ENCODE measurements at places on chromosomes 3 and 15.
A peak's percentile ranks its signal among the peaks of the same experiment; 100 is the strongest.

DNA sequence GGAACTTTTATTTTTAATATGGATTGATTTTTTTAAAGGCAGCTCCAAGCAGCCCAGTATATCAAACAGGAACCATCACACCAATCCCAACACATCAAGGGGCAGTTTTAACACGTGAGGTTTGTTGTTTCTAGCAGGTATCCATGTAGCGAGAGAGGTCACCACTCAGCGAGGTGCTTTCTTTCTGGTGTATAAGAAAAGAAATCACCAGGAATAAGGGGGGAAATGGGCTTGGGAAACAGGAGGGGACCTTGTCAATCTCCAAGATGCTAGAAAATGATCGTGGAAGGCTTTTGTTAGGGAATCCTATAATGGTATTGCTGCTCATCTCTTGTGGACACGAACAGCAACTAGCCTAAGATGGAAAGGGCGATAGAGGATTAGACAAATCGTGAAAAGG is 402.9 kb upstream of the ATP11B start:
- DNase-seq: no peak

- DNase-seq: no peak
Observed at GRCh38 chr15:67735896-67736295, 89.4 kb upstream of the SKOR1 start.

DNA sequence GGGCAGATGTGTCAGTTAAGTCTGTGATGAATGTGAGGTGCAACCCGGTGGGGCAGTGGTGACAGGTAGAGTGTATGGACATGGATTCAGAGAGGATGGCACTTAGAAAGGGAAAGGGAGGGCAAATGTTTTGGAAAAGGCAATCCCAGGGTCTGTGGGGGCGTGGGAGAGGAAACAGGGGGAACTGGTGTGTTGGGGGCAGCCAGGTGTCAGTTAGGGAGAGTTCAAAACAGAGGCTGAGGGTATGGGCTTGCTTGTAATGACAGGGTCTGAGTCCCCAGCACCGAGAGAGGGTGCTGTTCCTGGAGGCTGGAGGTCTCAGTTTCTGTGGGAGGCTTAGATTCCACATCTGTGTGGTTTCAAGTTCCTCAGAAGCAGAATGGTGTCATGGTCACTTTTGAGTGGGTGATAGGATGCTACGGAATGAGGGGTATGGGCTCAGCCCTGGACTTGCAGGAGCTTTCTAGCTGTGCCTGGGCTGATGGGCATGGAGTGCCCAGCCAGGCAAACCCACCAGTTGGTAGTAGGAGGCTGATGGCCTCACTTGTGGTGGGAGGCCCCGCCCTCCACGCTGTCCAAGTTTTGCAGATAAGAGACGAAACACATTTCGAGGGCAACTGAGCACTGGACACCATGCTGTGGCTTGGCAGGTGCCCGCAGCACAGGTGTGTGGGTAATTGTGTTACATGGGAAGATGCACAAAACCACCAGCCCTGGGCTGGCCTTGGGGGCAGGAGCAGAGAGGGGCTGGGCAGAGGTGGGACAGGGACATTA is 209.4 kb downstream of the RPLP1 start:
- DNase-seq: no peak

GRCh38 chr3:186644683-186645082 is 4.5 kb downstream of the FETUB start:
- DNase-seq: no peak

DNA sequence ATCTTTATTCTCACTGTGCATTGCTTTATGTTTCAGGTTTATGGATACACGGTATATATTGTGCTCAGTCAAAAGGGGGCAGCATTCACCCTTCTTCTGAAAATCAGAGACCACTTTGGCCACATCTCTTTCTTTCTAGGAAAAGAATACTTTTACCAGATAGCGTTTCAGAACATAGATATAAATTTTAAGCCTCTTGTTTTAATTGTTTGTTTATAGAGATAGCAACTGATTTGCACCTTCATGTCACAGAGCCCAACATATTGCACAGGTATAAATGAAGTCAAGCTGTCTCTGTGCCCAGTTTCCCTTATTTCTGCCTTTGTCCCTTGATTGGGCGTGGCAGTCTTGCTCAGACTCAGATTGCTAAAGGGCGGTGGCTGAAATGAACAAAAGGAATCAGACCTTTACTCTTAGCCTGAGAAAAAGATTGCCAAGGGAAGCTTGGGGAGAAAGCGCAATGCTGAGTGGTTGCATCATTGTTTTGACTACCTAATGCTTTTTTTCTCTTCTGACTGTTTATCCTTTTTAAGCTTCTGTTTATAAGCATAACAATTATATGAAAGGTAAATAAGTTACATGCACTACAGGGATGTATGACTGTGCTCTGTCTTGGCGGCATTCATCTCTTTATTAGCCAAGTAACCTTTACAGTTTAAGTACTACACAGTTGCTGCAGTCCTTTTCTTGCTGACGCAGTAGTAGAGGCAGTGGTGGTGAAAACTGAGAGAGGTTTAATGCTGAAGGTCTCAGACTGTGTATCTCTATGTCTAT is 70.8 kb upstream of the ZBTB20 start:
- peak; percentile 43 for DNase-seq

DNA sequence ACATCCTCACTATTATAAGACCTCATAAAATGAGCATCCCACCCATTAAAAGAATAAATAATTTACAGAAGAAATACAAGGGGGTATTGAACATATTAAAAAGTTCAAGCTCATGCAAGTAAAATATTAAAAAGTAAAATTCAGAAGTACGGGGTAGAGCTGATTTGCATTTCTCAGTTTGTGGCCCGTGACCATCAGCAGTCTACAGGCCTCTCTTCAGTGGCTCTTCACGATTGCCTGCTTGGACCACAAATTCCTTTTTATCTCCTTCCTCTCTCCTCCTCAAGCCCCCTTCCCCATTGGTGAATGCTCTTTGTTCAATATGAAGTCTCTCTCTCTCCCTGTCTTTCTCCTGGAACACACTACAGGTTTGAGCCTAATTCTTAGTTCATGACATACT is 19.1 kb downstream of the CYP8B1 start:
- DNase-seq: no peak

DNA sequence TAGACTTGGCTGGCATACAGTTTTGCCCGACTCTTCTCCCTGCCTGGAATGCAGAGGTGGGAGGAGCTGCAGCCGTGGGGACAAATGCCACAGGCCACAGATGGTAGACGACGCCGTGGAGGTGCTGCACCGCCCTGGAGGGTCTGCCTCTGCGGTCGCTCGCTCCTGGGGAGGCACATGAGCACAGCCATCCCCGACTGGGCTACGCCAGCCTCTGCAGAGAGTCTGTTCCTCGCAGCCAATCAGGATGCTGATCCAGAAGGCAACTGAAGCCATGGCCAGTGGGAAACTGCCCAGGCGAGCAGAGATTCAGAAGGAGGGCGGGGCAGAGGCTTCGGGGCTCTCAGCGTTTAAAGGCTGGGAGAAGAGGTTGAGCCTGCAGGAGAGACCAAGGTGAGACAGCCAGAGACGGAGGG is 11.9 kb upstream of the LRRC15 start:
- peak; percentile 8 for DNase-seq

- DNase-seq: no peak
Observed at GRCh38 chr3:14761121-14761672, 57.6 kb upstream of the FGD5 start.

DNA sequence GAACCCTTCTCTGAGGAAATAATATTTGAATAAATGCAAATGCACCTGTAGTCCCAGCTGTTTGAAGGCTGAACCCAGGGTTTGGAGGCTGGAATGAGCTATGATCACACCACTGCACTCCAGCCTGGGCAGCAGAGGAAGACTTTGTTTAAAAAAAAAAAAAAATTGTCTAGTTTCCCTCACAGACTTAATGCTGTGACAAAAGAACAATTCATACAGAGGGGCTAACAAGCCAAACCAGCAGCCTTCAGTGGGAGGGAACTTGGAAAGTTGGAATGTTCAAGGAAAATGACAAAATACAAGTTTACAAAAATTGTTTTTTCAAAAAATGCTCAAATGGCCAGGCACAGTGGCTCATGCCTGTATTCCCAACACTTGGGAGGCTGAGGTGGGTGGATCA is 228.0 kb upstream of the CGNL1 start:
- no peak for DNase-seq
